ENCODE measurements at places on chromosomes 2 and 18.

- no peak for DNase-seq
Observed at GRCh38 chr18:69648486-69648885, 247.8 kb downstream of the DOK6 start.

DNA sequence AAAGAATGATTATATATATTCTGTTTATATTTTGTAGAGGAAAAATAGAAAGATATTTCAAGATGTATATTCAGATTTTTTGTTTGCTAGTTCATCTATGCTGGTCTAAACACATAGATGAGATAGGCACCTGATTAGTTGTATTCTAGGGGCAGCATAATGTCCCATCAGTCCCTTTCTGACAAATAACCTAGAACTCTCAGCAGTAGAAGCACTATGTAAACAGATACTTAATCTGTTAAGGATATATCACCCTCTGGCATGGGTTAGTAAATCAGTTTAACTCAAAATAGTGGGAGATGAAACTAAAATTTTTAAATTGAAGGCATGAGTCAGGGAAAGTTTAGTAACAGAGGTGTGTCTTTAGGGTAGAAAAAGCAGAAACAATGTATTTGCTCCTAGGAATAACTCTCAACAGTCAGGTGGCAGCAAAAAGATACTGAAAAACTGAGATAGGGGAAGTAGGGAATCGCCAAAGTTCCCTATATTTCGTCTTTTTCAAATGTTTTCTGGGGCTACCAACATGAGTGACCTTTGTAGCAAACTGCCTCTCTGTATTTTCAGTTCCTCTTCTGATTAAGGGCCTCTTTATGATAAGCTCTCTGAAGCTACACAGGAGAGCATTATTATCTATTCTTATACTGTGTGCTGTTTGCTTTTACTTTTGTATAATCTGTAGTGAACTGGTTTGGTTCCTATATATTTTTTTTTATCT is 5.7 kb downstream of the PPP1R1C start:
- DNase-seq: no peak

GRCh38 chr2:210862283-210863065 is 306.1 kb downstream of the CPS1 start:
- DNase-seq: no peak

DNA sequence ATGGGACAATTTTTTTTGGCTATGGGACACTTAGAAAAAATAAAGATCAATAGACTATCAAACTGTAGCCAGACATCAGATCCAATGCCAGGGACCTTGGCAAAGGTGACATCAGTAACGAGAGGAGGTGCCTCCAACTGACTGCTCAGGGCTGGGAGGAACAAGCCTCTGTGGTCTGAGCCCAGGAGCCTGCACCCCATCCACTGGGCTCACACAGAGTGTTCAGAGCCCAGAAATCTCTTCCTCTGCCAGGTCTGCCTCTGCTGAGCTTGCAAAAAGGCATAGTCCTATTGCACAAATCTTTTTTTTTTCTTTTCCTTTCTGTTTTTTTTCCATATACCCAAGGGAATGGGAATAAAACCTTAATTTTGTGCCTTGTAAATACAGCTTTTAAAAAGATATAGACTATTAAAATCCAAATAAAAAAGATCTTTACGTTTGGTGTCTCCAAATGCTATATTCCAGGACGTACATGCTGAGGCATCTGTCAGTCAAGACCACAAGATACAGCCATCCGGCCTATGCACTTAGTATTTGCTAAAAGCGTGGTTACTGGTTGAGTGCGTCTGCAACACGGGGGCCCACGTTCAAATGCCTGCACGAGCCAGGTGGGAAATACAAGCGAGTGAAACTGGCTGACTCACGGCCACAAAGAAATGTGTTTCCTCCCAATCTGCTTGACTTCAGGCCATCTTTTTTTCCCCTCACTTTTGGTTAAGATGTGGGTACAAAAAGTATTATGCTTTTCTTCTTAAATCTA is 7.8 kb upstream of the ARHGAP25 start:
- peak; percentile 73 for DNase-seq

DNA sequence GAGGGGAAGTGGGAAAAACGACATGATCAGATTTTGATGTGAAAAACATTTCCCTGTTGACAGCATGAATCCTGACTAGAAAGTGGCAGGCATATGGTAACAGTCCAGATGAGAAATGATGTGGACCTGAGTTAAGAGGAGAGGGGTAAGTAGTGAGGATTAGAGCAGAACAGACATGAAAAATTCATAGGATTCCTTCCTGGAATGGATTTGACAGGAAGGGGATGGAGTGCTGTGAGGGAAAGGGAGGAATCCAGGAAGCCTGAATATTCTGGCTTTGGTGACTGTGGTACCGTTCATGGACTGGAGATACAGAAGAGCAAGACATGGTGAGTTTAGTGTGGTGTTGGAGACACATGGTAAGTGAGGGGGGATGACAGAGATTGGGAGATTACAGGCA is 115.4 kb downstream of the TMEM131 start:
- no peak for DNase-seq

- DNase-seq: no peak
Observed at GRCh38 chr2:94986392-94986963, 39.0 kb upstream of the MAL start.

DNA sequence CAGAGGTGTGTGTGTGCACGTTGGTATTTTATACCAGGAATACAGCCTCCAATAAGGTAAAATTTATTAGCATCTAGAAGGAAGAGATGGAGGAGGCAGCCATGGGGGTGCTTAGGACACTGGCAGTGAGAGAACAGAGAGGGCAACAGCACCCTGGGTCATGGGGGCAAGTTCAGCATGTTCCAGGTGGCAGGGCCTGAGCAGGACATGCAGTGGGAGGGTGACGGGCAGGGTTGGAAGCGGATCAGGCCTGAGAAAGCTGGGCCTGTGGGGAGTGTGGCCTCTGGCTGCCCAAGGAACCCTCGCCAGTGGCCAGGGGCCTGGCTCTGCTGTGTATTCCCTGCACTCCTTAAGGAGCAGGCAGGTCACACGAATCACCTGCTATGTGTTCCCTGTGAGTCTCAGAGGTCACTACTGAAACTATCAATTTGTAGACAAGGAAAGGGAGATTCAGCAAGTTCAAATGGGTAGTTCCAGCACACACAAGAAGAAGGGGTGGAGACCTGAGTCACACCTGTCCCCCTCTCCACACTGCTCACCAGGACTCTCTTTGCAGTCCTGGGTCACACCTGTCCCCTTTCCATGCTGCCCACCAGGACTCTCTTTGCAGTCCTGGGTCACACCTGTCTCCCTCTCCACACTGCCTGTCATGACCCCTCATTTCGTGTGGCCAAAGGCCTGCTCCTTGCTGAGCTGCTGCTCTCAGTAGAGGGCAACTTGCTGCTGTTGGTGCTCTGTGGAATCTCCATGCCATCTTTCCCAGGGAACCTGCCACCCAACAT is 463.9 kb upstream of the HS6ST1 start:
- no peak for DNase-seq

GRCh38 chr2:8003462-8004075 is 678.3 kb upstream of the ID2 start:
- DNase-seq: no peak

GRCh38 chr2:122713800-122714199 is 958.3 kb downstream of the TSN start:
- DNase-seq: no peak

DNA sequence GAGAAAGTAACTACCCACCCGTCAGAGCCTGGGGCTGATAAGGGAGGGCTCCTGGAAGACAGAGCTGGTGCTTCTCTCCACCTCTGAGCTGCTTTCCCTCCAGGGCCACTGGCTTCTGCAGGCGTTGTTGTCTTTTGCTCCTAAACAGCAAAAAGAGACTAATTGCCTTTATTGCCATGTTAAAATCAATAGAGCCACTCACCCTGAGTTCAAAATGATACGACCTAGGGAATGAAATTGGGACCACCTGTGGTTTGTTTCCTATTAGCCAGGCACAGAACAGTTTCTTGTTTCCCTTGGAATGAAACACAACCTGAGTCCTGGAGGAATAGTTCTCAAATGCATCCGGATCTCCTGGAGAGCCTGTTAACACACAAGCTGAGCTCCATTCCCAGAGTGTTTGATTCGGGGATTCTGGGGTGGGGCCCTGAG is 45.8 kb downstream of the TCF7L1 start:
- DNase-seq: no peak

GRCh38 chr2:38806015-38806732 is 28.2 kb downstream of the GEMIN6 start:
- no peak for DNase-seq

DNA sequence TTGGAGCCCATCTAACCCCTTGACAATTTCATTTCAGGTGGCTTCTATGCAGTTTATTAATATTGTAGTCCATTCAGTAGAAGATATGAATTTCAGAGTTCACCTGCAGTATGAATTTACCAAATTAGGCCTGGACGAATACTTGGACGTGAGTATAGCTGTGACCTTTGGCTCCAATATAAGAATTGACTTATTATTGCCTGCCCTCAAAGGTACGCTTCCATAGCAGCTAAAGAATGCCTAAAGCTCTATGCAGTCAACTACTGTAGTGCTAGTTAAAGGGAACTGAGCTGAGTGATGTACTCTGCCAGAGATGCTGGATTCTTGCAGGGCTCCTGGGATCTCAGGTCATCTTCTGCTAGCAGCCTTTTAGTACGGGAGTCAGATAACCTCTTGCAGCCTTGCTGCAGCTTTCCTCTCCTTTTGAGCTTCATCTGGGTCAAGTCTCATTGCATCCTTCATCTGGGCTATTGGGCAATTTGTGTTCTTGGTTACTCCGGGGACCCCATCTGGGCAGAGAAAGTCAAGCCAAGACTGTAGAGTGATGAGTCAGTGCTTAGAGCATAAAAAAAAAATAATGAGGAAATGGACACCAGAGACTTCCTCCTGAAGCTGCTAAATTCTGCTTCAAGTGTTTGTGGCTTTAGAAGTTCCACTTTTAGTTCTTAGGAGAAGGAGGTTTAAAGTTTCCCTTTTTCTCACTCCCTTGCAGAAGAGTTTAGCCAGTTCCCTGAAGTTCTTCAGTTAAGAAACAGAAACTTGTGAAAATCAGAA is 105.6 kb downstream of the PRPF40A start:
- DNase-seq: no peak

- no peak for DNase-seq
Observed at GRCh38 chr18:37042381-37042780, 213.5 kb downstream of the KIAA1328 start.

GRCh38 chr2:39164089-39164488 is 43.2 kb upstream of the SOS1 start:
- no peak for DNase-seq

DNA sequence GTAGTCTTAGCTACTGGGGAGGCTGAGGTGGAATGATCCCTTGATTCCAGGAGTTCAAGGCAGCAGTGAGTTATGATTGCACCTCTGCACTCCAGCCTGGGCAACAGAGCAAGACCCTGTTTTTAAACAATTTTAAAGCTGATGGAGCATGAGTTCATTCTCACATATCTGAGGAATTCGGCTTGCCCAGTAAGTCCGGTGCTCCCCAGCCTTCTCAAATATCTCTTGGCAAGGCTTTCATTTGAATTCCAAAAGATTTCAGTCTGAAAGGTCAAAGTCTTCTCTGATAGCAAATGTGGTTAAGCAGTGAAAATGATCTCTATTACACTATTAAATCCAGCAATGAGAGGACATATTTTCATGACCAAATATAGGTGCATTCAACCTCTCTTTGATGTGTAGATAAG is 27.9 kb downstream of the PIEZO2 start:
- no peak for DNase-seq

- peak; percentile 95 for DNase-seq
Observed at GRCh38 chr2:86562922-86563649, at the start of gene CHMP3. Gene CHMP3, minus strand, starts transcription at chr2:86563443. Its CDS starts 95 bp downstream, at chr2:86563348.

- no peak for DNase-seq
Observed at GRCh38 chr2:231412618-231412963, 17.1 kb downstream of the B3GNT7 start.

GRCh38 chr2:164694275-164694695 is 73.0 kb upstream of the GRB14 start:
- no peak for DNase-seq

- DNase-seq: peak; percentile 64
Observed at GRCh38 chr18:58043491-58044369, at the start of gene NEDD4L. Gene NEDD4L, plus strand, starts transcription at chr18:58044226. Its CDS starts 435 bp downstream, at chr18:58044661.

DNA sequence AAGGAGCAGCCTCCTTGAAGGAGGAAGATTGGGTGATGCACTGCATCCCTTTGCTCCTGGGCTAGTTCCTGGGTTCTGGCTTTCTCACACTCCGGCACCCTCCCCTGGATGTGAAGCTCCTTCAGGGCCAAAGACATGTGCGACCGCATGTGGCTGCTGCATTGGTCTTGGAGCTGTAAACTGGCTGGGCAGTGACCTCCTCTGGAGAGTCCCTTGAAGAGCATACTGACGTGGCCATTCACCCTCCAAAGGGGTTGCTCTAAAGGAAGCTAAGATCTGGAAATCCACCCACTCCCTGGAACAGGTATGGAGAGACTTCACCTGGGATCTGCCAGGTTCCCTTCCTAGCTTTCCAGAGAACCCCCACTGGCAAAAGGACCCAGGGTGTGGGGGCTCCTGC is 62.1 kb downstream of the TMEM17 start:
- no peak for DNase-seq

GRCh38 chr2:15177103-15177502 is 384.0 kb downstream of the NBAS start:
- DNase-seq: peak; percentile 46

GRCh38 chr2:85933753-85934594 is 45.2 kb upstream of the ST3GAL5 start:
- no peak for DNase-seq

DNA sequence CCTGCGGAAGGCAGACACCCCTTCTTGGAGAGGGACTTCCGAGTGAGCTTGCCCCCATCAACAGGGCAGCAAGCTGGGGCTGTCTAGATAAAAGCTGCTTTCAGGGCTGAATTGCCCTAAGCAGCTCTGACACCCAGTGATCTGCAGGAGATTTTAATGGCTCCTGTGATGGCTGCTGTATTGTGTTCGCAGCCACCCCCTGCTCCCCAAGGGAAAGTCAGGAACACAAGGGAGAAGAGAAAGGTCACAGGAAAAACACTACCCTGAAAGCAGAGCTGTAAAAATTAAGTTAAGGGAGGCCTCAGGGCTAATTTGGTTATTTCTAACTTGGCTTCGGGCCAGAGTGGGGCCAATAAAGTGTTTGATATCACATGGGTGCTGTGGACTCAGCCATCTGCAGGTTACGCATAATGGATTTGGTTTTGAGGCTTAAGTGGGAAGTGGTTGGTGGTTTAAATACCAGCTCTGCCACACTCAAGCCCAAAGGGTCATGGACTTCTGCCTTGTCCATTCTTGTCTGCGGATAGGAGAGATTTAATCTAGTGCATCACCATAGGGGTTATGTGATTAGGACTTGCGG is 147.6 kb downstream of the CLIP4 start:
- DNase-seq: no peak

GRCh38 chr2:177148477-177149154 is 64.0 kb upstream of the HNRNPA3 start:
- DNase-seq: peak; percentile 49

DNA sequence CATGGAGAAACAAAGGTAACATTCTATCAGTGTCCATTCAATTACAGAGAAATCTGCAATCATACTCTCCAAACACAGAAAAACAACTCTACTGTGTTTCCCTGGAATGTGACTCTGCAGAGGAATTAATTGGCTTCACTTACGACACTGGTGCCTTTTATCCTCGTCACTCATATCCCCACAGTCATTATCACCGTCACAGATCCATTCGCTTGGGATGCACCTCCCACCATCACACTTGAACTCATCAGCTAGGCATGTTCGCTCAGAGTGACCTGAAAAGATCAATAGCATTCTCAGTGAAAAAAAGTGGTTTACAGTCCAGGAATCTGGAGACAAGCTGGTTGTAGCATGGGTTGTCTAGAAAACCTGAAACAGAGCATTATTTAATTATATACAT is 124.3 kb downstream of the DHRS9 start:
- DNase-seq: no peak

All from activated T-helper 9 cell treated with anti-CD3 and anti-CD28 coated beads, Interleukin-2, amount 50 U/mL, for 16 hours (primary cell).